ENCODE measurements at places on chromosomes 1 and 21.

DNA sequence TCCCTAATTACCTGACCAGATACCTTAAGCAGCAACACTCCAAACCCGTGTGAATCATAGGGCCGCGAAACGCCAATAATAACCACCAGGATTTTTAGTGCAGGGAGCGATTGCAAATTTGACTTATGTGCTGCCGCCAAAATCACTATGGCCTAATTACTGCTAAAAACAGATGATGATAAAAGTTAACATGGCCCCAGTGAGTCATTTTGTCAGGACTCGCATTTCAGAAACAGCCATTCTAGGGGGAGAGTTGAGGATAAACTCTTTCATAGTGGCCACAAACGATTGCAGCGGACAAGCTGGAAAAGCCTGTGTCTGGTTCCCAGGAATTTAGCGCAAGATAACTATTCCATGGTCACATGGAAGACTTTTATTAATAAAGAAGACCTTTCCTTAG is 103.4 kb downstream of the HLX start:
- no peak for DNase-seq

DNA sequence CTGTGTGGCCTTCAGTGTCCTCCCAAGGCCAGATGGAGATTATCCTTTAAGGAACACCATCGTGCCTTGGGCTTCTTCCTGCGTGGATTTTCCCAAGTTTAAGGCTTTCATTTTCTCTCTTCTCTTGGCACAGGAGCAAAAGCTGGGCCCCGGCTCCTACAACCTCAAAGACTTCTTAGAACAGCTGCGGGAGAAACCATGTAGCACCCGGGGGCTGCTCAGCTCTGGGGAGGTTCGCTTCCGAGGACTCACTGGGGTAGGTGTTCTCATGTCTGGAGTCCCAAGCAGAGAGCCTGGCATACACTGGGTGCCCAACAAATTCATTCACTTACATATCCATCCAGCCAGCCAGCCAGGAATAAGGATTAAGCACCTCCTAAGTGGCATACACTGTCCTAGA is 6.6 kb upstream of the TTC22 start:
- DNase-seq: no peak

GRCh38 chr1:34763142-34763781 is 3.7 kb downstream of the GJB4 start:
- no peak for DNase-seq

DNA sequence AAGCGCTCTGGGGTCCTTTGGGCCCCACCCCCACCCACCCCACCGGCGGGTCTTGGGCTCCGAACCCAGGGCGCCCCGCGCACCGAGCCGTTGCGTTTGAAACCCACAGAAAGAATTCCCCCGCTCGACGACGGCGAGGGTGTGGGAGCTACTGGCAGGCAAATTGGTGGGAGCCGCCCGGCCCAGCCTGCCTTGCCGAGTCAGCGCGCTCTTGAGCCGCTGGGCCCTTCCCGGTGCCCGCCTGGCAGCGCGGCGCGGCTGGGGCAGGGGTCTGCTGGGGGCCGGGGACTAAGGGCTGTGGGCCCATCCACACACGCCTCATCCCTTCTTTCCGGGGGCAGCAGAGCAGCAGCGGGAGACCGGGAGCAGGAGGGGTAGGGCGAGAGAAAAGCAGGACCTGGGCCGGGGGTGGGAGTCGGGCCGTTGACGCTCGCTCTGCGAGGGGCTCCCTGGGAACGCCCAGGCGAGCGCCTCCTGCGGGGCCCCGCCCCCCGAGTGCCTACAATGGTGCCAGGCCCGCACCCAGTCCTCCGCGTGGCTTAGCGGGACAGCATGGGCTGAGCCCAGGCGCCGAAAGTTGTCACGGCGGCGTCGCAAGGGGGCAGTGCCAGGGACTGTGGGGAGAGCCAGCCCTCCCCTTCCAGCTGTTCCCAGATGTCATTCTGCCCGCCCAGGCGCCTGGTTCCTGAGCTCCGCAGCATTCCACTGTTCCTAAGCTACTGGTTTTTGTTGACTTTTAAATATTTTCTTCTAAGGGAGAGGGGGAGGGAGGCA is at the start of gene C1orf94:
TSS of gene C1orf94 (plus strand) at position 78 of the 774 bp plus-strand sequence. CDS start 883 bp downstream, outside the sequence.
- no peak for DNase-seq

- no peak for DNase-seq
Observed at GRCh38 chr1:244821134-244821533, 14.3 kb upstream of the COX20 start.

DNA sequence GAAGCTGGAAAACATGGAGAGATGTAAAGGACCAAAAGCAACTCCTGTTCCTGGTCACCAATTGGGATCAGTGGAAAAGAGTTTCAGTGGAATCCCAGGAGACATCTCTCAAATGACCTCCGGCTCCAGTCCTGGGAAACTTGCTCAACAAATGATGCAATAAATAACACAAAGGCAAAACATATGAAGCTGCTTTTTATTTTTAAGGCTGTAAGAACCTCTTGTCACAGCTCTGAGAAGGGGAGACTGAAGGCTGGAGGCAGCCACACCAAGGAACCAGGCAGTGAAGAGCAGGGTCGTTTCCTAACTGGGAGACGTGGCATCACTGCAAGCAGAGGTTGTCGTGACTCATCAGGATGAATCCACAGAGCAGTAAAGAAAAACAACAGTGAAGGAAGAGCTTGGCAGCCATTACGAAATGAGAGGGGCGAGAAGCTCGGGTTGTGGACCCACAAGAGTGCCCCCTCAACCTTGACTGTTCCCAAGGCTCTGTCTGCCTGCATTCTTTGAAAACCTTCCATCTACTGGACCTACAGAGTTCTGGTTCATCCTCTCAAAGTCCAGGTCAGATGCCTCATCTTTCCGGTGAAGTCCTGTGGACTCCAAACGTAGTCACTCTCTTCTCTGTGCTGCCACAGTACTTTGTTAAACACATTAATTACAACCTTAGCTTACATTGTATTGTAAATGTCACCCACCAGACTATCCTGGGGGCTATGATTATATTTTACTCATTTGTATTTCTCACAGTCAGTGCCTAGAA is 32.1 kb downstream of the JAK1 start:
- no peak for DNase-seq

GRCh38 chr1:113652771-113653170 is 106.5 kb downstream of the PHTF1 start:
- DNase-seq: no peak

GRCh38 chr1:25803368-25803767 is 3.4 kb downstream of the SELENON start:
- no peak for DNase-seq

DNA sequence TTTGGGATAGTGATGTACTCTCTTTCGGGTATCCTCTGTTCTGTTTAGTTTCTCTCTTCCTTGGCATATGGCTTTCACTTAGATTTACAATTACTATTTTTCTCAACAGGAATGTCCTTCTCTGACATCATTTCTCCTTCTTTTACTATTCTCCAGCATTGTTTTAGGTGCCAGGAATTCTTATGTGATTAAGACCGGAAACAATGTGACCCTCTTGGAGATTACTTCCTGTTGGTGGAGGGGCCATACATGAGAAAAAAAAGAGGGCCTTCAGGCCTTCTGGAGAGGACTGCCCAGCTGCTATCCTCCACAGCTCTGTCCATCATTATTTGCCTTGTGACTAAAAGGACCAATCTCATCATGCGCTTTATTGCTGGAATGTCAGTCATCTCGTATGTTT is 50.4 kb upstream of the ADAMTS5 start:
- DNase-seq: no peak

DNA sequence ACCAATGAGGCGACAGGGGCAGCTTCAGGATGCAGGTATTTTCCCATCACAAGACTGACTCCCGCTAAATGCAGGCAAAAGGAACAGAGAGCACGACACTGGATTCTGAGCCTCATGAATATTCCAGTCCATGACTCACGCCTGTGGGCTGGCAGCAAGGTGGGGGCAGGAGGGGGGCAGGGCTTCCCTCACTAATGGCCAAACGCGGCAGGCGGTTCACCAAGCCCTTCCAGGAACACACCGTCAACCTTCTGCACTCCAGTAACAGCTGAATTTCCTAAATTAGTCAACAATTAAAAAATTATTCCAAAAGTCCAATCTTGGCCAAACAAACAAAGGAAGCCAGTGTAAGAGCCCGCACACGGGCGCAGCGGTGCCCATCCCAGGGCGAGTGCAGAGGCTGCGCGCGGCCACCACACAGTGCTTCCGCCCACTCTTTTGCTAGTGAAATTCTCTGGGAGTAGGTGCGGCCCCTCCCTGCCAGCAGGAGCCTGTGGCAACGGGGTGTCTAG is 12.5 kb upstream of the GPR153 start:
- no peak for DNase-seq

DNA sequence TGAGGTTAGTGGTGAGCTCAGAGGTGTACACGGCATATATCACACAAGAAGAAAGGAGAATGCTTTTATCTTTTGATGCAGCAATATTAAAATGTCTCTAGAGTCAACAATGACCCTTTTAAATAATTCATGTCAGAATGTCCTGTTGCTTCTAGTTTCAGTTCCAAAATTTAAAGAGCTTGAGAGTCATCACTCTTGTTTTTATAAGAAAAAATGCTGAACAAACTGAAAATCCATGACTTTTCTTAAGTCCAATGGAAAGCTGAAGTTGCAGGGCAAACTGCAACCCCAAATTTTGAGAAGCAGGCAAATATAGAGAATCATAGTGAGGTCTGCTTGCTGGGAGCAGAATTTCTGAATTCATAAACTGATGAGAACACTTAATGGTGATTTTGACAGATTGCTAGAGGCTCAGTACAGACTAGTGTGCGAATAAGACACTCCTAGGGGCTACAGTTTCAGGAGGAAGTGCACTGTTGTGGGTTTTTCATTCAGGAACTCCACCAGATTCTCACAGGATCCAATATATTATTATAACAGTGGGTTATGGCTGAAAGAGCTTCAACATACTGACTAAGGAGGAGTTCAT is 135.1 kb downstream of the CLIC6 start:
- DNase-seq: no peak

GRCh38 chr1:208245185-208245705 is 1.1 kb upstream of the PLXNA2 start:
- peak; percentile 80 for DNase-seq

DNA sequence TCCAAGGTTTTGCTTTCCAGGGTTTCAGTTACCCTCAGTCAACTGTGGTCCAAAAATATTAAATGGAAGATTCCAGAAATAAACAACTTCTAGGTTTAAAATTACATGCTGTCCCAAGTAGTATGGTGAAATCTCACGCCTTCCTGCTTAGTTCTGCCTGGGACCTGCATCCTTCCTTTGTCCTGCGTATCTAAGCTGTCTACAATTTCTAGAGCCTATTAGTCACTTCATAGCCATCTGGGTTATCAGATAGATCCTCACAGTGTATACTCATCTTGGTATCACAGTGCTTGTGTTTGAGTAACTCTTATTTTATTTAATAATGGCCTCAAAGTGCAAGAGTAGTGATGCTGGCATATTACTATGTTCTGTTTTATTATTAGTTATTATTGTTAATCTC is 157.7 kb downstream of the ROR1 start:
- no peak for DNase-seq

DNA sequence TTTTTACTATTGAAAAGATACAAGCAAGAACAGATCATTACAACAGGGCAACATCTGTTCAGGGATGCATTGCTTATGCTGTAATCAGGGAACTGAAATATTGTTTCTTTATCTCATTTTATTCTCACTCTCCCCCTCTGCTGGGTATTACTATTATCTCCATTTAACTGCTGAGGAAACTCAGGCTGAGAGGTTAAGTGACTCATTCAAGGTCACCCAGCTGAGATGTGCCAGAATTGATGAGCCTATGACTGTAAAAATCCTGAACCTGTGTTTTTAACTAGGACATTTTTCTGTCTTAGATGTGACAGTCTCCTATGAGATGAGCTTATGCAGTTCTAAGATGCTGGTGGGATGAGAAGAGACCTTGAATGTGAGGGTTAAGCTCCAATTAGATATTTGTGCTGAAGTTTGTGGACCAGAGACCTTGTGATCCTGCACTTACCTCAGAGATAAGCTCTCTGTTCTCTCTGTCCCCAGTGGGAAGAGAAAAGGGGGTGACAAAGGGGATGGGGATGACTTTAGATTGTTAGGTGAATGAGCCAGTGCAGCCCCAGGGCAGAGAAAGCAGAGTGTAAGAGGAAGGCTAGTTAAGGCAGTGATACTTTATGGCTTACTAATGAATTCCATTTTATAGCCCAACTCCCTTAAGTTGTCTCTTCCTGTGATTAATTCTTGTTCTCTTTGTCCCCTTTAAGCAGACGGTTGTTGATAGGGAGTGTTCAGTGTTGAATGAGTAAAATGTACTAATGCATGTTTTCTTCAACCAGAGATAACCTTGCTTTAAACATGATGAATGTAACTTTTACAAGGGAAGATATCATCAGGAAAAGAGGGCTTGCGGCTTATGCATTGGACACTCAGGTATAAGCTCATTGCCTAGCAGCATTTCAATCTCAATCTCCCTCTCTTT is 111.4 kb downstream of the HLX start:
- no peak for DNase-seq

GRCh38 chr1:110673197-110673701 is 1.5 kb downstream of the KCNA3 start:
- DNase-seq: peak; percentile 72

- DNase-seq: no peak
Observed at GRCh38 chr1:207035877-207036551, 3.5 kb upstream of the C1orf116 start.

GRCh38 chr1:229171934-229172333 is 99.0 kb upstream of the RAB4A start:
- DNase-seq: no peak

DNA sequence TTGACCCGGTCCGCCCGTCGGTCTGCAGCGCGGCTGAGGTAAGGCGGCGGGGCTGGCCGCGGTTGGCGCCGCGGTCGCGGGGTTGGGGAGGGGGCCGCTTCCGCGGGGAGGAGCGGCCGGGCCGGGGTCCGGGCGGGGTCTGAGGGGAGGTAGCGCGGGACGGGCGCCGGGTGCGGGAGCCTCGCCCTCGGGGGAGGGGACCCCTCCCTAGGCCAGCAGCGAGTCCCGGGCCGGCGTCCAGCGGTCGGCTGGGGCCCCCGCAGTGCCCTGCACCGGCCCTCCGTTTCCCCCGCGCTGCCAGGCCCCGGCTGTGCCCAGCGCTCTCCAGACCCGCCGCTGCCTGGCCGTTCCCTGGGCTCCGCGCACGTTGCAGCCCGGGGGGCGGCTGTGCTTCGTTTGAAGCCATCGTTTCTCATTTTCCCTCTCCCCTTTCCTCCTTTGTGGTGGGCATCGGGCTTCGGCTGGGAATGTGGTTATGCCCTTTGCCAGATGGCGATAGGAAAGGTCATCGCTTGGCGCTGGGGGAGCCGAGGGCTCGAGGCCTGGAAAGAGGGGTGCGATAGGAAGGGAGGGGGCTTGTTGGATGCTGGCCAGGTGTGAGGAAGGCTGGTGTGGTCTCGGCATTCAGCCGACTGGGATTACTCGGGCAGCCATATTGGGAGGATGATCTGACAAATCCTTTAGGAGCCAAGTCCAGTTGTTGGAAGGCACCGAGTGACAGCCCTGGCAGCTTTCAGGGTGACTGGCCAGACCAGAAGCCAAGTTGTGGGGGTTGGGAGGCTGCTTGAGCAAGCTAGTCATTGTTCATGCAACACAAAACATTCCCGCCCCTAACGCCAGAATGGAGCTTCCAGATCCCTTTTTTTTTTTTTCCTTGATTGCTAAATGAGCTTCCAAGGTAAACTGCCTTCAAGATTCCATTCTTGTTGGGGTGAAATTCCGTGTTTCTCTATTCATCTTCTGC is 753 bp downstream of the KIF1B start:
- DNase-seq: no peak

Measured in CD4-positive, alpha-beta T cell treated with Interleukin-21 for 1 hour (primary cell).